ENCODE measurements at places on chromosomes 4 and X.
A peak's percentile ranks its signal among the peaks of the same experiment; 100 is the strongest.

DNA sequence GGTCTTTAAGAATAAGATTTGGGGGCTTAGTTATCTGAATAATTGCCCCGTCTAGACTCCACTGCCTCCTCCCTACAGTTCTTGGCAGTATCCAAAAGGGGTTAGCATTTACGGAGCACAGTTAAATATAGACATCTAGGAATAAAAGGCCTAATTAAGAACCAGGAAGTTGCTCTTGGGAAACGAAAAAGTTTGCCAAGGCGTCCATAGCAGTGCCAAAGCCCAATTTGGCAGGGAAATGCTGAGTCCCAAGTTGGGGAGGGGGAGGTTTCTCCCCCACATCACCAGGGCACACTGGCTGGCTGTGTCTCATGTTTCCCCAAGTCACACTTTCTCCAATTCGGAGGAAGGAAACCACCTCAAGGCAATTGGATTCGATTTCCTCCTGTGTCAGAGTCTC, 338.7 kb downstream of the FBXW7 start:
- DNase-seq, result no peak

GRCh38 chr4:173367285-173367684, 3.5 kb upstream of the SAP30 start:
- DNase-seq, result no peak

GRCh38 chrX:18984381-18985185, 669 bp upstream of the PHKA2 start:
- DNase-seq, result peak; percentile 68

DNA sequence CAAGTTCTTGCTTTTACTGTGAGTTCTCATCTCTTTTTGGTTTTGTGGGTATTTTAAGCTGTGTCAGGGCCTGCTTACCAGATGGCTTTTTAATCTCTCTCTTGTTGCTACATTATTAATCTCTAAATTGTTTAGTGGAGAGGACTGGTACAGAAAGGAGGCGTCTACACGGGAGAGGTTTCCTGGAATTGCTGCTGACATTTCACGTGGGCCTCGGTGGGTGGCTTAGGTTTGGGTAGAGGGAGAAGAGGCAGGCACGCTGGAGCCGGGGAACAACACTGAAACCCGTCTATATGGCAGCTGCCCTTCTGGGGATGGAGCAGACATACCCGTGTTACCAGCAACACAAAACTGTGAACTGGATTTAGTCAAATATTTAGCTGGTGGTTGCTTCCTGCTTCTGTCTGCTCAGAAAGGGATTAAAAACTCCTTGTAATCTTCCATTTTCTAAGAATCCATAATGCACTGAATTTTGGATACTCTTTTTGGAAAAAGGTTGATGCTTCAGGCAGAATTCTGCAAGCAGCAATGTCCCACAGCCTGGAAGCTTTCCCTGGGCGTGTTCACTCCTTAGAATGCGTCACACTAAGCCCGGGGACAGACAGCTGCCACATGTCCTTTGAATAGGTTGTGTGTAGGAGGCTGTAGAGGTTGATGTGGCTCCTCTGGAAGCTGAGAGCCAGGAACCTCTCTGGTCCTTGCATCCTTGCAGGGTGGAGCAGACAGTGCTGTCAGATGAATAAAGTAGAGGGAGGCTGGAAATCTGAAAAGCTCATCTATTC, 199.8 kb upstream of the GATB start:
- no peak for DNase-seq

- DNase-seq, result no peak
Measured at GRCh38 chr4:107699466-107700206, 20.4 kb downstream of the PAPSS1 start.
